ENCODE measurements at places on chromosomes 3 and 15.

GRCh38 chr3:194536871-194537637 is 50.3 kb upstream of the ATP13A3 start:
- no peak for DNase-seq

DNA sequence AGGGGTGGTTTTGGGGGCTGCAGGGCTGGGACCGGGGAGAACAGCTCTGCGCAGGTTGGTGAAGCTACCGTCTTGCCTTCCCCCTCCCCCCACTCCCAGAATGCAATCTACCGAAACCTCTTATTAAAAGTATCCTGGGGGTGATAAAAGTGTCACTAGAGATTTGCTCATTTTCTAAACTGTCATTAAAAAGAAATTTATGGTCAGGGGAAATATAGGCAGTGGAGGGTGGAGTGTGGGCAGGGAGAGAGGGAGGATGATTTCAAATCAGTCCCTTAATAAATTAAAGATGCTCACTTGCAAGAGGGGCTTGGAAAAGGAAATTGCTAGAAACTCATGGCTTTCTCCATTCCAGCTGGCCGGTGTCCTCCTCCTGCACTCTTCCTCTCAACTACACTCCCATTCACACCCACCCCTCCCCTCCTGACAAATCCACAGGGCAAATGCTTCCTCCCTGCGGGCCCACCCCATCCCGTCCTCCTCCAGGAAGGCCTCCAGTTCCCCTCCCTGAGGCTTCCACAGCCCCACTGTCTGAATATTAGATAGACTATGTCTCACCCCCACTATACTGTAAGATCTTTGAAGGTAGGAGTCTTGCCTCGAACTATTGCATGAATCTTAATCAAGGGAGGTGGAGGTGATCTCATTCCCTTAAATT is 83.9 kb downstream of the TLE3 start:
- DNase-seq: no peak

DNA sequence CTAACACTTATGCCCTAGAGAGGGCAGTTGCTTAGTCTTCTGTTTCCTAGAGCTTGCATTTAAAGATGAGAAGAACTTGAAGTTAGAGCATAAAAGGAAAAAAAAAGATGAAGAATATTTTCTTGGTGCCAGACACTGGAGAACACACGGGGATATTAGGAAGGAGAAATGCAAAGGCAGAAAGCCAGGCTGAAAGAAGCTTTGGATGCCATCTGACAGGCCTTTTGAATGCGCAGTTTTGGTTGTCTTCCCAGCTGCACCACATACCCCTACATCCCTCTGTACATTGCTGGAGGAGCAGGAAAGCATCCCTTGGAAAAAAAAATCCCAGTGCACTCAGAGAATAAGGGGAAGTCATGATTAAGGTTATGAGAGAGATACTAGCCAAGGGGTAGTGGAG is 378.9 kb downstream of the GAP43 start:
- no peak for DNase-seq

DNA sequence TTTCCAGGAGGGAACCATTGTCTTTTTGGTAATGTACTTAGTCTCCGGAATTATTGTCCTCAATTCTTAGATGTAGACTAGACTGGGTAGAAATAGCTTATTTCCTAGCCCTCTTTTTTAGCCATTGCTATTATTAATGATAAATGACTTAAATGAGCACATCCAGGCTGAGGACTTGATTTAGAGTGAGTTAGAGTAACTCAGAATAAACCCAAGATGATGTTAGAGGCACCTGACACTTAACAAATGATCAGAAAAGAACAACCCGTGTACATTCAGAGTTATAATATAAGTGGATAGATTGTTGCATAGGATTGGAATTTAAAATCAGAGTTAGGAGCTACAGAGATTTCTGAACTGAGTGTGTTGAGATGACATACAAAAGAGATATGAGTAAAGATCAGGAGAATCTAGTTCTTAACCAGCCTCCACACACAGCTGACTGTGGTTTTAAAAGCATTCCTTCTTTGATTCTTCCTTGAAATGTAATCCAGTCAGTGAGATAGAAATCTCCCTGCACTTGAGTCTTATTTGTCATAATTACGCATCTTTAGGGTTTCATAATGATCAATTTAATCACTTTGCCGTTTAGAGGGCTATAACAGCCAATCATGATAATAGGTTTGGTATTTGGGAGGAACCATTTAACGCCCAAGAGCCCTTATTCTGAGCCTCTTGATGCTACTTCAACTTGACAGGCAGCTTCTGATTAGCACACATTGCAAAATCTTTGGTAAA is 366.5 kb downstream of the GAP43 start:
- no peak for DNase-seq

DNA sequence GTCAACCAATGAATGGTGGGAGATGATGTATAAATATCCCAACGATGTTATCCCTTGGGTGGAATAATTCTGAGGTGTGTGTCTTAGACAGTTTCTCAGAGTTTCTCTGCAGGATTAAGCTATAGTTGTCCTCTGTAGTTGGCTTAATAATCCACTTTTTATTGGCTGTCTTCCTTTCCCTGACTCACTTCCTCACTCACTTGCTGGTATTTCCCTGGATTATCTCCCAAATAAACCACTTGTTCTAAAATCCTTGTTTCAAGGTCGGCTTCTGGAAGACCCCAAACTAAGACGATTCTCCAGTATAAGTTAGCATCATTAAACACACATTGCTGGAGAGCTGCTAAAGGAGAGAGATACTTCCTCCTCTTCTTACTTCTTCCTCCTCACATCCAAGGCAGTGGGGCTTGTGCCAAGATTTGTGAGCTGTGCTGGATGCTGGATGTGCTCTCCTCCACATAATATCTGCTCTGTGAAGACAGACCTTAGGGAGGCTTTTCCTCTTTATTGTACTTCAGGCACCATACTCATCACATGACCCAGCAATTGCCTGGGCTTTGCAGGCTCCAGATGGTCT is 22.5 kb upstream of the ROPN1 start:
- no peak for DNase-seq

DNA sequence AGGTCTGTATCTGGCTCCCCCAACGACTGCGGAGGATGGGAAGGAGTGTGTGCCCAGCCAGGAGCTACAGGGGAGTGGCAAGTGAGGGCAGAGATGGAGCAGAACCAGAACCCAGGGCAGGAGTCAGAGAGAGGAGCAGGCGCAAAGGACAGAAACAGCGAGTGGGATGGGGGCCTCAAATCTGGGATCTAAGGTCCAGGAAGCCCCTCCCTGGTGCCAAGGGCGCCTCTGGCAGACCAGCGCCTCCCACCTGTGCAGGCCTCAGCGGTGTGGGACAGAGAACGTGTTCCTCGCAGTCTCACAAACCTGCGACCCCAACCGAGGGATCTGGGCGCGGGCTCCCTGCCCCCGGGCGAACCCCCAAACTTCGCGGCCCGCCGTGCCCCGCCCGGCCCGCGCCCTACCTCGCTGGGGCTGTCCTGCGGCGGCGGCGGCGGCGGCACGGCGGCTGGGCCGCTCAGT is 301 bp downstream of the PCBP4 start:
- no peak for DNase-seq

DNA sequence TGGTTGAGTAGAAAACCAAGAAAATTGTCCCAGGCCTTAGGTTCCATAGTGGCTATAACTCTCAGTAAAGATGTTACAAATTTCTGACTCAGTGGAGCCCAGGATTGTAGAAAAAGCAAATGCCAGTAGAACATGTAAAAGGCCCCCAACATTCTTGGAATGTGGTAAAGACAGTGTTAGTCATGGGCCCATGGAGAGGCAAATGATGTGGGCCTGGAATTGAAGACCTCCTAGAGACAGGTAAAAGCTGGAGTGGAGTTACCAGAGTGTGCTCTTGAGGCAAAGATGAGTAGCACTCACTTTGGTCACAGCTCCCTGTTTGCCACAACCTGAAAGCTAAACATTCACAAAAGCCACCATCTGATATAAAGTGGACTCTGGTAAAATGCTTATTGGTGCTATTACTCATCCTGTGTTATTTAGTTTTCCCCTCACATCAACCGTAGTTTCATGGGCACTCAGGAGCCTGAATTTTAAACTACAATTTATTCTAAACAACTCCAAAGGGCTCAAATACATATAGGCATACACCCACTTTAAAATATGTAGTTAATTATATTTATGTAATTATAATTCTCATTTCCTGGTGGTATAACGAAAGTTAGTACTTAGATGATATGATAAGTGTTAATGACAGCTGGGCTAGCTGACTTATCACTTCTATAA is 359.6 kb upstream of the NECTIN3 start:
- DNase-seq: no peak

- no peak for DNase-seq
These were observed 283.8 kb downstream of the C3orf38 start for GRCh38 chr3:88433568-88433967.

- no peak for DNase-seq
These were observed 59.3 kb downstream of the RASA2 start for GRCh38 chr3:141546081-141546480.

GRCh38 chr15:70517194-70517590 is 246.2 kb downstream of the UACA start:
- no peak for DNase-seq

DNA sequence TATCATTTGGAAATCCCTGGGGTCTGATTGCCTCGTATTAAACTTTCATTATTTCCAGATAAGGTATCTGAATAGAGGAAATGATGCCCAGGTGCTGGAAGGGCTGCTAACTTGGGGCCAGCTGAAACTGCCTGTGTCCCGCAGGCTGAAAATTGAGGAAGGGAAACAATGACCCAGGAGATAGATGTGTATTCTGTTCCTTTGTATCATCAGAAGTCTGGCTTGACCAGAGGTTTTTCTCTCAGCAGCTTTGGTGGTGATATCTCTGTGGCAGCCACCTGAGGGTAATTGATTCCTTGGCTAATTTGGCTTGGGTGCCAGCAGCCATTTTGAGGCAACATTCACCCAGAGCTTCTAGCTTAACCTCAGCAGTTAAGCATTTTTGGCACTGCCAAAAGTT is 90.0 kb upstream of the STT3B start:
- DNase-seq: no peak

GRCh38 chr3:184549796-184550577 is 11.6 kb upstream of the EPHB3 start:
- no peak for DNase-seq

- no peak for DNase-seq
These were observed 1.6 kb upstream of the DNAH1 start for GRCh38 chr3:52314489-52314888.

DNA sequence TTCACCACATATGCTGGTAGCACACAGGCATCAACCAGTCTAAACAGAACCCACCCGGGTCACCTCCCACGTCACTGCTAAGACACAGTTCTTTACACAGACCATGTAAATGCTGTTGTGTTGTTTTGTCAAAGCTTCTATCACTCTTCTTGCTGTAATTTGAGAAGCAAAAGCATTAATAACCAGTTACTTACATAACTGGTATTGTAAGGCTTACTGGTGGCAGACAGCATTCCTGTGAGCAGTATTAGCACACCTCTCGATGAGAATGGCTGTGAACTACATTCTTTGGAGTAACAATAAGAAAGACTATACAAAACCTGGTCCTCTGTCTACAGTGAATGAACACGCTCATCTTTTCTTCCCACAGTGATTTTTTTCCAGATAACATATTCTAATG is 479.2 kb downstream of the LPP start:
- no peak for DNase-seq

DNA sequence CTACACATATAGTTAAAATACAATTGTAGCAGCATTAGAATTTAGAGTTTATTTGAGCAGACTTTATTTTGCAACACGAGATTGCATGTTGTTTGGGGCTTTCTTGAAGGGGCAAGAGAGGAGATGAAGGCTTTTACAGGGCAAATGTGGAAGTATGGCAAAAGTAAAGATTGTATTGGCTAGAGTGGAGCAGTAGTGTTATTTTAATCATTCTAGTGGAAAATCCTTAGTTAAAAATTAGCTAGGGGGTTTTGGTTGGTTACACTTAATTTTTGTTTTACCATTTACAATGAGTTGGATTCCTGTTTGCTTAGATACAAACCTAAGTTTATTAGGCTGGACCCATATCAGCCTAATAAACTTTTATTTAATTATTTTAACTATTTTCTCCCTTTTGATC is 4.6 kb downstream of the OR5H15 start:
- no peak for DNase-seq

- DNase-seq: no peak
These were observed 57.8 kb downstream of the HERC2 start for GRCh38 chr15:28264166-28264565.

GRCh38 chr3:142087676-142088075 is 61.7 kb downstream of the TFDP2 start:
- DNase-seq: peak; percentile 23

- DNase-seq: no peak
These were observed at the start of gene GASK1A for GRCh38 chr3:42979044-42979972. Gene GASK1A (plus strand): TSS chr3:42979311. CDS start chr3:42979643, 332 bp downstream.

- DNase-seq: no peak
These were observed 87.9 kb upstream of the LINGO1 start for GRCh38 chr15:77720655-77721054.

- peak; percentile 71 for DNase-seq
These were observed 53.6 kb downstream of the PAK2 start for GRCh38 chr3:196793246-196793645.

DNA sequence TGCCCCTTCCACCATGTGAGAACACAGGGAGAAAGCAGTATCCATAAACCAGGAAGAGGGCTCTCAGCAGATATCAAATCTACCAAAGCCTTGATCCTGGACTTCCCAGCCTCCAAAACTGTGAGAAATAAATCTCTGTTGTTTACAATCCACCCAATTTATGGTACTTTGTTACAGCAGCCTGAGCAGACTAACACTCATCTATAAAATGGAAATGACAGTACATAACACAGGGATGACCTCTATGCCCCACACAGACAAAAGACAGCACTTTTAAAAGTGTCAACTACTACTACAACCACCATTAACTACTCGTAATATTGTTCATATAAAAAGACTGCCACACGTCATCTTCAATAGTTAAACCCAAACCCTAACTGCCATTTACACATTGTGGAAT is 5.7 kb downstream of the RYK start:
- no peak for DNase-seq

DNA sequence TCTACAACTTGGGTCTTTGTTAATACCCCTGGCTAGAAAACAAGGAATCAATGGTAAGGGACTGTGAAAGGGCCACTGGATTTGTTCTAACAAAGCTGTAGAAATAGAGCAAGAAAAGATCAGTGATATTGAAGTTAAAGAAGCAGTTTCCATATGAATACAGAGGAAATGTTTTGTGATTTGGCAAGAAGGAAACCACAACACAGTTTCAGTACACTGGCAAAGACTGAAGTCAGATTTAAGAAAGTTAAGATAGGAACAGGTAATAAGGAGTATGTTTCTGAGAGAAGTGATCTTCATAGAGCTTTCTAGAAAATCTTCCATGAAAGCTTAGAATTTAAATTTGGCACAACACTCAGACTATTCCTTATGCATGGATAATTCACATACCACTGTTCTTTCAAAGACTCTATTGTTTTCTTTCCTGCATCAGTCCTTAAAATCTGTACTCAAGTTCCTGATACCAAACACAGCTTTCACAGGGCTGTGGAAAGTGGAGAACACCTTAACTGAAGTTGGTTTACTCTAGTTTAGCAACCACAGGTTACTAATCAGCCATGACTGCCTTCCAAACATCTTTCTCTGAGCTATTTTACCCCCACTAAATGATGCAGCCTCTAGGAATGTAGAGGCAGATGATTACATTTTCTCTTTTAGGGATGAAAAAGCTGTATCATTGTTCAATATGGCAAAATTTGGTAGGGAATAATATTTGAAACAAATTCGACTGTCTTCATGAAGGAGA is 32.4 kb upstream of the ALCAM start:
- peak; percentile 29 for DNase-seq

All from HS-27A (cell line).